Activated gamma-delta T cell treated with Interleukin-2 at 50 U/mL for 16 hours (primary cell): ENCODE measurements at places on chromosomes 1 and 21.

- peak; percentile 63 for DNase-seq
These were observed 22.7 kb downstream of the PGM1 start for GRCh38 chr1:63615768-63616420.

DNA sequence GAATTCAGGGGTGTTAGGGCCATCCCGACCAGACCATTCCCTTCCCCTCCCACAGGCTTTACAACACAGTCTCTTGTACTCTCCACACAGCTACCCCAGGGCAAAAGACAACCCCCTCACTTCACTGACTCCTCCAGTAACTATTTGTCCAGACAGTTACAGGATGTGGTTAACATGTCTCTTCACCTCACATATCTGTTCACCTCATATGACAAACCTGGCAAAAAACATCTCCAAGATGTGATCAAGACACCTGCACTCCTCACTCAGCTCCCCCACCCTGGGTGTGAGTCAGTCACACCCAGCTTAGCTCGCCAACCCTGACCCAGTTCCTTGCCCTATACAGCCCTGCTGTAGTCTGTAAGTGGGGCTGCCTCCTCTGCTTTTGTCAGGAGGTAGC lies 490.5 kb upstream of the CHRM3 start:
- DNase-seq: no peak

- no peak for DNase-seq
These were observed 52.0 kb downstream of the TGFBR3 start for GRCh38 chr1:91833946-91834345.

- no peak for DNase-seq
These were observed 37.3 kb upstream of the F3 start for GRCh38 chr1:94578856-94579255.

DNA sequence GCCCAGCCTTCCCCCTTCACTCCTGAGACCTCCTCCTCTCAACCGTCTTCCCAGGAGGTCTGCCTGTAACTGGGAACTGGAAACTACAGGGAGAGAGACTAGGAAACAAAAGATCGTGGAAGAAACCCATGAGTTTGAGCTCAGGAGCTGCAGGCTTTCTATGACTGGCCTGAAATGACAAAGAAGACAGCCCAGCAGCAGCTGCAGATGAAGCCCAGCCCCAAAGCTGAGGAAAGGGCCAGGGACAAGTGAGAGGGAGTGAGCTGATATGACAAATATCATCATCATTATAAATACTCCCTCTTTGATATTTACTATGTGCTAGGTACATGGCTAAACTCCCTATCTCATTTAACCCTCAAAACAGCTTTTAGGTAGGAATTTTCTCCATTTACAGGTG lies 142.6 kb upstream of the CTTNBP2NL start:
- no peak for DNase-seq

- no peak for DNase-seq
These were observed 114.2 kb downstream of the ADGRL4 start for GRCh38 chr1:78892260-78892840.

DNA sequence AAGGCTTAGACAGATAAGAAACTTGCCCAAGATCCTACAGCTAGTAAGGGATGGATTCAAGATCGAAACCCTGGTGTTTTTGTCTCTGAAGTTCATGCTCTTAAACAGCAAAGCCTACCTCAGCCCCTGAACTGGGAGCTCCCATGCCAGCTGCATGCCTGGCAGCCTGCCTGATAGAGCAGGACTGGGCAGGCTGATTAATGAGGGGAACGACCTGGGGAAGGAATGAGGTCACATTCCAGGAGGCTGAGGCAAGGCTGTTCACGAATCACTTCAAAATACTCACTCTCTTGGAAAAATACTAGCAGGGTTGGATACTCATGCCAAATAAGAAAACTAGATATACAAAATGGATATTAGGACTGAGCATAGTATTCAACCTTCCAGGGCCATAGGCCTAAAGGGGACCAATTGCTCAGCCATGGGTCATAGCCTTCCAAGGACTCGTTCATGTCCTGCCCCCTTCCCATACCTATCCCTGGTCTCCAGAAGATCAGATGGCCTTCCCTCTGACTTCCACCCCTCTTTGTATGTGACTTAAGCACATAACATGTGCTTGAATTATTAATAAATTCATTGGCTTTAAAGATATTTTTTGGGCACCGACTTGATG lies 15.6 kb upstream of the TACSTD2 start:
- no peak for DNase-seq

- DNase-seq: no peak
These were observed 79.8 kb upstream of the IPO9 start for GRCh38 chr1:201749059-201749690.

DNA sequence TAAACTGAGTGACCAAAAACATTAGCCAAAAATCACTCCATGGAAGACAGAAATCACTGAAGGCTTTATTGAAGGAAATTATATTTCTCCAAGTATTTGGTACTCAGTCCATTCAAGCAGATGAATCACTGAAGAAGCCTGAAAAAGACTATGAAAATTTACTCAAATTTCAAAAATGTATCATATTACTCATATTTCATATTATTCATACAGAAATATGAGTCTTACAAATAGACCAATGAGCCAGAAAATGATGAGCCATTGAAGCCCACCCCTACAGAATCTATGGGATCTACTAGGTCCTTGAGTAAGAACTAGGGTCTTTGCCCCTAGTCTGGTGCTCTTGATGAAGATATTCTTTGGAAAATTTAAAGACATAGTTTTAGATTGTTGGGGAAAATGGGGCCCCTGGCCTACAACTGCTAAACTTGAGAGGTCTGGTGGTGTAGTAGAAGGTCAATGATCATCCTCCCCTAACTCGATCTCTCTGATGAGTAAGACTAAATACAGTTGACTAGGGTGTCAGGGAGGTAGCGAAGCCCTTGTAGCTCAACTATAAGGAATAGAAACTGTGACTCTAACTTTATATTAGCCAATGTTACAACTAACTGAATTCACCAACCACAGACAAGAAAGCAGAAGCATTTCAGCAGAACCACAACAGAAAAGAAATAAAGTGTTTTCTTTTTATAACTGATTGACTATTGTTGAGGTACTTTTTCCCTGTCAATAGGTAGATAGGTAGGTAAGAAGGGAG lies 81.0 kb downstream of the NOTCH2 start:
- no peak for DNase-seq

- DNase-seq: no peak
These were observed 80.5 kb downstream of the FAM78B start for GRCh38 chr1:166086113-166086883.

DNA sequence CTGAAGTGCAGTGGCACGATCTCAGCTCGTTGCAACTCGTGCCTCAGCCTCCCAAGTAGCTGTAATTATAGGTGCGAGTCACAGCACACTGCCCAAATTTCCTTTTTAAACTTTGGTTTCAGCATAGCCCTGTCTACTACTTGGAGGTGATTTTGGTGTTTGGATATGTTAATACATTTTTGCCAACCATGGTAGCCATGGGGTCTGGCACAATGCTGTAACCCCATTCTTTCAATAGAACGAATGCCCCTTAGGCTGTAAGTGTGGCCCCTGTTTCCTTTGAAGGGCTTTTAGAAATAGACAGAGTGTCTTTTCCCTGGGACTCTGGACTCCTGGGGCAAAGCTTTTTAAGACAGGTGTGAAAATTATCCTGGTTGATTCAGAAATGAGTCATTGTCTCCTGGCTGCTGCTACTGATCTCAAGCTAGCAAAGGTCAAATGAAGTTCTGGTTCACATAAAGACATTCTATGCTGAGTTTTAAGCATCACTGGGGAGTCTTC lies 141.1 kb upstream of the RUNX1 start:
- no peak for DNase-seq

- peak; percentile 49 for DNase-seq
These were observed 14.6 kb downstream of the SLC35E2B start for GRCh38 chr1:1677718-1678580.

GRCh38 chr1:59176471-59176870 lies 120.4 kb upstream of the FGGY start:
- DNase-seq: no peak

GRCh38 chr21:32545948-32546441 lies 39.3 kb downstream of the TCP10L start:
- no peak for DNase-seq

GRCh38 chr1:75083848-75084514 lies 50.2 kb upstream of the LHX8 start:
- no peak for DNase-seq

GRCh38 chr1:160169553-160170399 lies 18.4 kb downstream of the ATP1A4 start:
- DNase-seq: no peak

DNA sequence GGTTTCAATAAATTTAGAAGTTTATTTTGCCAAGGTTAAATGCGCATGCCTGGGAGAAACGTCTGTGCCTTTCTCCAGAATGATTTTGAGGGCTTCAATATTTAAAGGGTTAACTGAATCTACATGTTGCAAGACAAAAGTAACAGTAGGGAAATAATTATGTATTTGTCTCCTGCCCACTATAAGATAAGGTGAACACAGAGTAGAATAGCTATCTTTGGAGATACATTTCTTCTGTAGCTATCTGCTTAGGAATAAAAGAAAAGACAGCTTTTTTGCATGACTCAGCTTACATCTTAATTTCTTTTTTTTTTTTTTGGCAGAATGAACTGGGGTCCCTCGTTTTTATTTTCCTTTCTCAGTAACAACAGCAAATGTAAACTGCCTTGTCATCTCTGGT lies 1351.6 kb downstream of the AMY1C start:
- no peak for DNase-seq

DNA sequence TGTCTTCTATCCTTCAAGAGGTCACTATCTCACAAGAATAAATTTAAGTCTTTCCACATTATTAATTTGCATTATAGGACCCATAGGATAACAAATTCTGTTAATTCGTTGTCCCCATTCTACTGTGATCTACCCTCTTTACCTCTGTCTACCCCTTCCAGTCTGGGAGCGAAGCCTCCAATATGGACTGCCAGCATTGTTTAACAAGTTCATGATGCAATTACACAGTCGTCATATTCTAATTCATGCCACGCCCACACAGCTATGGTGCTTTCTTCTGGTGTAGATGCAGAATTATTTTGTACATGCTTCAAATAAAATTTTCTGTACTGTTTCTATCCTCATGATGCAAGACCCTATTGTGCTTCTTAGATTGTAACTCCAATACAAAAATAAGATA lies 178.3 kb upstream of the PALMD start:
- no peak for DNase-seq

DNA sequence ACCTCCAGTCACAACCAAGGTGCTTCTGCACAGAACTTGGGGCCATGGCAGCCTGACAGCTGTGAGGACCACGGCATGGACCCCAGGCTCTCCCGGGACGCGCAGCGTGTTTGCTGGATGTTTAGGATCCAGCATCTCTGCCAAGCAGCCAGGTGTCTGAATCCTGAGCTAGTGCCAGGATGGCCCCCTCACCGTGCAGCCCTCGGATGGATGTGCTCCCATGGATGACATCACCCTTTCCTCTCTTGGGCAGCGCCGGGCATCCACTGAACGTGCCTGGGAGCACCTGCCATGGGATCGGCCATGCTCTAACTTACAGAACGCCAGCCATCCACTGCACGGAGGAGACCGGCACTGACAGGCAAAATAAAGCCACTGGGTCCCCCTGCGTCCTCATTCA lies 53.9 kb downstream of the PRDM15 start:
- no peak for DNase-seq

GRCh38 chr1:12405325-12406210 lies 175.7 kb downstream of the VPS13D start:
- DNase-seq: no peak
